ENCODE measurements at places on chromosomes 2 and 18.

DNA sequence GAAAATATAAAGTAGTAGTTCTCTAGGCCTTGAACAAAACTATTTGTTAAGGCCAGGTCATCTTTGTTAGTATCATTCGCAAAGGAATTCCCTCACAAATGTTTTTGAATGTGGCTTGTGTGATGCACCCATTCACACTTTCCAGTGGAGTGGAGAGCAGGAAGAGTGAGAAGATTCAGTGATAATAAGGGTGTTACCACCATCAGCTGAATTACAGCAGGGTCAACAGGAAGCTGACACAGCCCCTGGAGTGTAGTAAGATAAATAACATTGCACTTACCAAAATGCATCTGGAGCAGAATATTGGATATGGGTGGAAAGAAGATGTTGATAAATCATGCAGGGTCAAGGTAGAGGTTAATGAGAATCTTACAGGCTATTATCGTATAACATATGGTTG is 231.0 kb downstream of the DSC3 start:
- no peak for DNase-seq

GRCh38 chr18:74540652-74541421 is 6.5 kb downstream of the CNDP1 start:
- DNase-seq: no peak

- no peak for DNase-seq
Observed at GRCh38 chr2:203650860-203651613, 55.4 kb upstream of the CD28 start.

DNA sequence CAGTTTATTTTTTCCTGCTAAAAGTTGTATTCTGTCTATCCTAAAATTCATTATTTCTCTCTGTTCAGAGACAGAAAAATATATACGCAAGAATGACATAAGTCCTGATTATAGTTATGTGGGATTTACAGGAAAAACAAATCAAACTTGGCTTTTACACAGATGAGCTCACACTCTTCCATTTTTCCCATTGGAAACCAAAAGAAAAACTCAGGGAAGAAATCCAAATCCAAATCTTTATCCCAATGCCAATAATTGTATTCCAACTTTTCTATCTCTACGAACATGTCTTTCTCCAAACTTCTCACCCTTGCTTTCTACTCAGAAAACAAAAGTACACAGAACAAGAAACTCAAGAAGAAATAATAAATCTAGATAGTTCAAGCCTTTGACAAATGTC is 249.1 kb upstream of the TMEFF2 start:
- no peak for DNase-seq

DNA sequence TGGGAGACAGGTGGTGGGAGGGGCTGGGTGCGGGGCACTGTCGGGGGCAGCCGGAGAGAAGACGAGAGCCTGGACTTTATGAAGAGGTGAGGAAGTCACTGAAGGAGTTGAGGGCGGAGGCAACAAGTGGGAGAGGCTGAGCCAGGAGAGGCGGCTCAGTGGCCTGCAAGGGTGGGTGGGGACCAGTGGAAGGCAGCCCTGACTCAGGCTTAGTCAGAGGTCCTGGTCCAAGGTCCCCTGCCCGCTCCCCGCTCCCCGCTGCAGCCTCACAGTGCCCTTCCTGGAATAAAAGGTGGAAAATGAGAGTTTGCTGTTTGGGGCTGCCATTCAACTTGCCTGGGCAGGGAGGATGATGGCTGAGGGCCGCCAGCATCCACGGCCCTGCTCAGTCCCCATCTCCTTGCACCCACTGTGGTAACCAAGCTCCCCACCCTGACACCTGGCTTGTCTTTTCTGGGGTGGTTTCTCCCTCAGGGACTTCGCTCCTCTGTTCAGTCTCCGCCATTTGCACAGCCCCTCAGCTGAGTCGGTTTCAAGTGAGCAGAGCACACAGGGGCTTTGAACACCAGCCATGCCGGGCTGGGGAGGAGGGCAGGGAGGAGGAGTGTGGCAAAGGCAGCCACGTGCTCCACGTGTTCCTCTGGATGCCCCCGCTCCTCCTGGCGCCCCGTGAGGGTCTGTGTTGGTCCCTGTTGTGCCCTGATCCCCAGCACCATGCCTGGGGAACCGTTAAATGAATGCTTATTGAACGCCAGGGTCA is 13.7 kb upstream of the RALB start:
- DNase-seq: peak; percentile 78

DNA sequence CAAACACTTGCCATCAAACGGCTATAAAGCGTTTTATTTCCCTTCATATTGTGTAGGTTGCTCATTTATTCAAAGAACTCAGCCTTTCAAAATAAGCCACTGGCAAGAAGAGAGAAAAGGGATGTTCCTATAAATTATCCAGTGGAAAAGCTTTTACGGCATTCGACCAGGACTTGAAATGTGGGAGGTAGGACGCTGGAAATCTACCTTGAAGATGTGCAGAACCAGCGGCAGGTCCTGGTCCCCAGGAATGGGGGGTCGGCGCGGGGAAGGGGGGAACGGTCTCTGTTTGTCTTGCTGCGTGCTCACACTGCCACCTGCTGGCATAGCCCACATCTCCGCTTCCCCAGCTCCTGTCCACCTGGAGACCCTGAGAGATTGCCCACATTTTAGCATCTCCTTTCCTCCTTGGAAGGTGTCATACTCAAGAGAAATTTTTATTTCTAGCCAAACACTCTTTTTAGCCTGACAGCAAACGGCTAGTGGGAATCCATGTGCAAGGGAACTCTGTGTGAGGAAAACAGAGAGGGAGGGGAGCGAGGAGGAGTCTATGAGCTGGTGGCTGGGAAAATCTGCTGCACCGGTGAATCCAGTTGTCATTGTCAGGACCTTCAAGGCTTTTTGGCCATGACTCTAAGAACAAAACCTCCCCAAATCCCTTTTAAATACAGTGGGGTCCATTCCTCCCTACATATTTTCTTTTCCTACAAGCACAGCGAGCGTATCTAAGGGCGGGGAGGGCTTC is 349.0 kb upstream of the PKDCC start:
- no peak for DNase-seq

DNA sequence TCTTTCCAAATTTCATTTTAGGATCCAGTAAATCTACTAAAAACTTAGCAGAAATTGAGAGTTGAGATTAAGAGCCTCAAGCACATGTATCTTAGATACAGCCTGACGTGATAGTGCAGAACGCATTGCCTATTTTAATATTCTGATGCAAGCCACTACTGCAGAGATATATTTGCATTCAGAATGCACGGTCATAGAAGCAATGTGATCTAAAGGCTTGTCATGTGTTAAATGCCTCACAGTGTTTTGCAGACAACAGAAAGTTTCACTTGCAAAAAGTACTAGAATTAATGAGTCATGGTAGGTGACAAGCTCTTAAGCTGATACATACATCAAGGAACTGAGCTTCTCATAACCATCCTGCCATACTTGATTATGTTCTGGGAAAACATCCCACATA is 886.7 kb upstream of the CHAC2 start:
- no peak for DNase-seq

GRCh38 chr18:8367217-8367988 is 241.8 kb upstream of the RAB12 start:
- DNase-seq: no peak

DNA sequence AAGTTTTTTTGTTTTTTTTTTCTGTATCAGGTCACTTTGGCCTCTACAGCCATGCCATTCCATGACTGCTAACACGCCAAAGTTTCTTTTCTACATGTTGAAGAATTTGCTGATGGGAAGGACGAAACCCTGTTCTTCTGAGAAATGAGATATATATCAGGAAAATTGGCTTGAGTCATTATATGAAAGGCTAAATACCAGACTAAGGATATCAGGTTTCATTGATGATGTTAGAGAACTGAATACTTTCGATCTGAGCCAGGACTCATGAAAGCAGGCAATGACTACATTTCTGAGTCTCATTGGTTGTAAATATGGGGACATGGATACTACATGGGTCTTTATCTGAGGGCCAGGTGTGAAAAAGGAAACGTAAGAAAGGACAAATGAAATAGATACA is 181.4 kb downstream of the OSR1 start:
- DNase-seq: no peak

- no peak for DNase-seq
Observed at GRCh38 chr2:232793271-232793670, 16.9 kb upstream of the KCNJ13 start.

GRCh38 chr2:41405441-41405840 is 642.4 kb upstream of the PKDCC start:
- no peak for DNase-seq

- no peak for DNase-seq
Observed at GRCh38 chr2:43125090-43125998, 101.1 kb downstream of the ZFP36L2 start.

DNA sequence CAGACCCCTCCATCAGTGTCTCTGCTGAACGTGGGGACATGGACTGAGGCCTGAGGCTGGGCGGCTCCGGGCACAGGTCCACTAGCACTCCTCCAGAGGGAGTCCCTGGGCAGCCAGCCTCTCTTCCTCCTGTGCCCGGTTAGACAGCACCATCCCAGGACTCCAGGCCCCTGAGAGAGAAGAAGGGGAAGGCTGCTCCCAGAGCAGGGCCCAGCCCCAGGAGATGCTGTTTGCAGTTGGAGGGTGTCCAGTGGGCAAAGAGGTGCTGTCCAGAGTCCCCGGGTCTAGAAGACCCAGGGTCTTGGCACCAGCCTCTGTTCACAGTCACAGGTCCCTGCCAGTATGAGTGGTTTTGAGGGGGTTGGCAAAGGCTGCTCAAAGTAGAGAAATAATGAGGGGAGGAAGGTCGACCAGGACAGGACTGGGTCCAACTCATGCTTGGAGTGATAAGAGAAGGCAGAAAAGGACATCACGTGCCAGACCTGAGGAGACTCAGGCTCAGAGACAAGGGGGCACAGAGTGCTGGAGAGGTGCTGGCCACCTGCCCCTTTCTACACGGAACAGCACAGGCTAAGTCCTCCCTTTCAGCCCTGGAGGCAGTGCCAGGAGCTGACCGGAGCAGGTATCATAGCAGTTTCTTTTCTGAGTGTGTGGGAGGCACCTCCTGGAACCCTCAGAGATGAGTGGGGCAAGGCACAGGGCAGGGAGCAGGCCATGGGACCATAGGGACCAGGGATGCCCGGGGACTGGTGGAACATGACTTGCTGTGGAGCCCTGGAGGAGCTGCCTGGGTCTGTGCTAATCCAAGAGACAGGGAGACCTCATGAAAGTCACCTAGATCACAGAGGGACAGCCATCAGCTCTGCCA is 21.1 kb downstream of the CRACDL start:
- DNase-seq: no peak

DNA sequence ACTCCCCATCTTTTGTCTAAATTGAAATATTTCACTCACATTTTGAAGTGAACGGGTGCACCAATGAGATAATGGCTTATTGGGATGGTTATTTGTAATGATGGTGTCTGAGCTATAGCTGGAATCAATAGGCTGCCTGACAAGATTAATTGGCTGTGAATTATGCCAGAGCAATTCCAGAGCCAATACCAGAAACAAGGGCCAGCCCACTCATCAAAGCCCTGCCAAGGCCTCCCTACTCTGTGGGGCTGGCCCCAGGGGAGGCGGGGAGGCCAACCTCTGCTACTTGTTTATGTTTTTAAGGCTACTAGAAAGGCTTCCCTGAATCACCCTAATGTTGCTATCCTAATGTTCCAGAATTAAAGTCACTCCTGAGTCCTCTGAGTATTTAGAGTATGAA is 29.1 kb upstream of the NEMP2 start:
- no peak for DNase-seq

DNA sequence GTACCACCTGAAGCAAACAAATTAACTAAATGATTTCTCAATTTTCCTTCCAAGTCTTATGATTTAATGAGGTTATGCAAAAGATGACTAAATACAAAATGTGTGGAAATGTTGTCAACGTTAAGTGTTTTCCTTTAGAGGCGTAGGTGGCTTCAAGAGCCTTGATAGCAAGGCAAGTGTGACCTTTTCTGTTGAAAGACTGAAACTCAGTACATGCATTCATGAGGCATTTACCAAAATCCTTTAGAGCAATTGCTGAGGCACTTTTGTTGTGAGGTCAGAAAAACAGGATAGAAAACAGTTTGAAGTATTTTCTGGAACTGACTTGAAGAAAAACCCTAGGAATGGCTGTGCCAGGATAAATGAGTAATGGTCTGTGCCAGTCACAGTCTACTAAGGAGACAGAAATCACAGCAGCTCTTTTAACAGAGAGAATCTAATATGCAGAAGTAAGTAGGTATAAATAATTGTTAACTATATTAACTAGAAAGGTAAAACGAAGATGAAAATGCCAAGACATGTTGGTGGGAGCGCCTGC is 326.5 kb upstream of the CDH20 start:
- no peak for DNase-seq

GRCh38 chr2:80830891-80831290 is 526.3 kb upstream of the LRRTM1 start:
- no peak for DNase-seq
